ENCODE measurements at places on chromosomes 6 and 20. TPM values are rescaled to one million over a fixed set of nuclear protein-coding genes. Genes with fewer than 3 reads are reported as not detected.

DNA sequence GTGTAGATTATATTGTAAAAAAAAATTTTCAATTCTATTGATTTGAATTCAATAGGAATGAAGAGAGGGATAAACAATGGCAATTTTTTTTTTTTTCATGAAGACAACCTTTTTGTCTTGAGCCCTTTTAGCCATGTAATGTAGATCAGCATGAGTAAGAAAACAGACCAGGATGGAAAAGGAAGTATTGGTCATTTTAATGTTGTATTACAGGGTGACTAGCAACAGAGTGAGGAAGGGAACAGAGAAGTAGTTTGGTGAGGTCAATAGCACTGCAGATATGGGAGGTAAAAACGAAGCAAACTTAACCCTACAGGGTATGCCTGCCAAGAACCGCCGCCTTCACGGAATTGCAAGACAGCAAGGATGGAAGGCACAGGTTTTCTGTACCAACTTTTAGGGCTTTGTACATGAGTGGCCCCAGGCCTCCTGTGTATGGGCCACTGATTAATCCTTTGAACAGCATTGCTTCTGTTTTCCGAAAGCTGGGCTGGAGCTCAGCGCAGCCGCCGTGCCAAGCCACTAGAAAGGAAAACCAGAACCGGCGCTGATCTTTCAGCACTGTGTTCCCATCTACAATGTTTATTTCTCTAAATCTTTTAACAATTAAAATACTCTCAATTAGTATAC lies 383.7 kb downstream of the CENPW start:
- DNase-seq: no peak

- DNase-seq: no peak
Measured at GRCh38 chr20:30286157-30286556, 971.3 kb upstream of the DEFB115 start.

DNA sequence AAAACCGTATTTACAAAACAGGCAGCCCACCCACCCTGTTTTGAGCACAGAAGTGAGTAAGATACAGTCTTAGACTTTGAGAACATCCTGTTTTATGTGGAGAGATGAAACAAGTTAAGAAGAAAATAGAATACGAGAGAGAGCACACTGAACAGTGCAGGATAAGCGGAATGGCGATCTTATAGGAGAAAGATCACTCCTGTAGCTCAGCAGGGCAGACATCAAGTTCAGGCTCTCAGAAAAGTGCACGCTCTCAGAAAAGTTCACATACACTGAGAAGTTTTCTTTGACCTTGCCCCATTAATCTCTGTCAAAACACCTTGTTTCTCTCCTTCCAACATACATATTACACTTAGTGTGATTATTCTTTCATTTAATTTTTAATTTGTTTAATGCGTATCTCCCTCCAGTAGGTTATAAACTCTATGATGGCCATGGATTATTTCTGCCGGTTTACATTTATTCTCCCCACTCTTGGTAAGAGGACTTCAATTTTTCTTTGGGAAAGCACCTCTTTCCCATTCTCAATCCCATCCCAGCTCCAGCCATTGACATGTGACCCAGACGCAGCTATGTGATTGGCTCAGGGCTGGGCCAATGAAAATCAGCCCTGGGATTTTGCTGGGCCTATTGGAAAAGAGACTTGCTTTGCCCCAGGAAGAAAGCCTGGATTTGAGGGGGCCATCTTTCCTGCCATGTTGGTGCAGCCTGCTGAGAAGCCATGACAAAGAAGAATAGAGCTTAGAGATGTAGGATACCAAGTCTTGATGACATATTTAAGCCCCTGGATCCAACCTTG lies 16.2 kb downstream of the KCNB1 start:
- DNase-seq: no peak

GRCh38 chr6:21998582-21998981 lies 298.3 kb downstream of the PRL start:
- DNase-seq: no peak

DNA sequence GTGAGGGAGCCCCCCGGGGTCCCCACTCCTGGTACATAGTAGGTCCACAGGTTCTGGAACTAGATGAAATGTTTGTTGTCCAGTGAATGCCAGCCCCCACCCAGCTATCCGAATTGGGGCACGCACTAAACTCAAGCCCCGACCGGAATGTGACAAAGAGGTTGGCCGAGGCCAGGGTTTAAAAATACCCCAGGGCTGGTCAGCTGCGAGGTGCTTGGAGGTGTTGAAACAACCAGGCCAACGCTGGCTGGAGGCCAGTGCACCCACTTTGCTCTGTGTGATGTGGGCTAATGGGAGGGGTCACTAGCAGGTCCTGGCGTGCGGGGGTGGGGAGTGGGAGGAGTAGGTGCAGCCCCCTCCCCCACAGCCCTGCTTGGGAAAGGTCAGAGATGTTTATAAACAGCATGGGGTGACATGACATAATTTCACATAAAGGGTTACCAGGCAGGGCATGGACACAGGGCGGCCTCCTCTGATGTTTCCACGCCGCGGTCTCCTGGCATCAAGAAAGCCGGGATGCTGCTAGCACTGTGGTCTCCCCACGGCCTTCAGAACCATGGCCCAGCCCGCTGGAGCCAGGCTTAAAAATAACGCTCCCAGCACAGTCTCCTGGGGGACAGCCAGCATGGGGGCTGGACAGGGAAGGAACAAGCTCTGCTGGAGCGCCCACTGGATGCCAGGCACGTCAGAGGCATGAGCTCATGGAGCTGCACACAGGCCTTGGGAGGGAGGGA lies 111.2 kb upstream of the PTPN1 start:
- no peak for DNase-seq

DNA sequence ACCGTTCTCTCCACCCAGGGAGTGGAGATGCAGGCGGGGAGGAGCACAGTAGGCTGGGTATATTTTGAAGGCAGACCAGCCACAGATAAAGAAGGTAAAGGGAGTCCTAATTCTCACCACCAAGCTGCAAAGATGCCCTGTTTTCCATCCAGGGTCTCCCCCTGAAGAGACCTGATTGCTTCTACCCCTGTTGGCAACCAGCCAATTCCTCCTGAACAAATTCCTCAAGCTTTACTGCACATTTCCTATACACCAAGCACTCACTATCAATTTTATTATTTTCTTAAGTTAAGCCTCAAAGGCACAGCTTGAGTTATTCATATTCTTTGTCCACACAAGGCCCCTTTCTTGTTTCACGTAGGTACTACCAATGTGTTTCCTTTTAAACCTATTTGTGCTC lies 214.4 kb downstream of the EYA2 start:
- no peak for DNase-seq

DNA sequence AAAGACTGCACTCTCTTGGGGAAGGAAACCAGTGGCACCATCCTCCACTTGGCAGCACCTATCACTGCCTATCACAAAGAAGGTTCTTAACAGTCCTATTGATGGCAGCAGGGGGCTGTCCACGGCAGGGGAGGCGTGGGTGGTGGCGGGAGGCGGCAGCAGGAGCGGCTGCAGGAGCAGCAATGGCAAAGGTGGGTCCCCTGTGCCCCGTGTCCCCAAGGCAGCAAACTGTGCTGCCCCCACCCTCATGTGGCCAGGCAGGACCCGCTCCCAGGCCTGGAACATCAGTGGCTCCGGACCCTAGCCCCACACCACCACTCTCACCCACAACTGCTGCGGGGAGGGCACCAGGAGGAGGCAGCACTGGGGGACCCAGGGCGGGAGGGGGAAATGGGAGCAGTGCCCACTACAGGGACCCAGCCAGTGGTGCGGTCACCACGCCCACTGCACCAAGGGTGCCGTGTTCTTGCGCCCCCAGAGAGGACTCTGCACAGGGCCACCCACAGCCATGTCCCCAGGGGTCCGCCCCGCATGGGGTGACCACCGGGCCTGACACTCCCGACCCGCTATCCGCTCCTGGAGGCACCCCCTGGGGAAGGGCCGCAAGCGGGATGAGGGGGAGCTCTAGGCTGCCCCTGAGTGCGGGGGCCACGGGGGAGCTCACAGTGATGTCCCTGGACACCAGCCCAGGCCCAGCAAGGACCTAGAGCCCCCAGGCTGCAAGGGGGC lies 54.6 kb downstream of the GMDS start:
- no peak for DNase-seq

- no peak for DNase-seq
Measured at GRCh38 chr6:83824388-83824801, 28.8 kb upstream of the RIPPLY2 start.

- DNase-seq: no peak
Measured at GRCh38 chr6:162670345-162670744, 57.2 kb downstream of the PRKN start.

The SRSF6 gene
- total RNA-seq: 203 TPM

The BPHL gene
- total RNA-seq: 10.7 TPM

The LRRC73 gene
- total RNA-seq: 0.13 TPM

The SIRPD gene
- not detected for total RNA-seq

The SNX21 gene
- total RNA-seq: 1.2 TPM

The MLN gene
- total RNA-seq: not detected

The BHLHE23 gene
- total RNA-seq: not detected

The CNKSR3 gene
- total RNA-seq: 0.50 TPM

Measured in CD8-positive, alpha-beta memory T cell (primary cell).